HT-29 (cell line): ENCODE measurements at places on chromosomes 6 and 20.

DNA sequence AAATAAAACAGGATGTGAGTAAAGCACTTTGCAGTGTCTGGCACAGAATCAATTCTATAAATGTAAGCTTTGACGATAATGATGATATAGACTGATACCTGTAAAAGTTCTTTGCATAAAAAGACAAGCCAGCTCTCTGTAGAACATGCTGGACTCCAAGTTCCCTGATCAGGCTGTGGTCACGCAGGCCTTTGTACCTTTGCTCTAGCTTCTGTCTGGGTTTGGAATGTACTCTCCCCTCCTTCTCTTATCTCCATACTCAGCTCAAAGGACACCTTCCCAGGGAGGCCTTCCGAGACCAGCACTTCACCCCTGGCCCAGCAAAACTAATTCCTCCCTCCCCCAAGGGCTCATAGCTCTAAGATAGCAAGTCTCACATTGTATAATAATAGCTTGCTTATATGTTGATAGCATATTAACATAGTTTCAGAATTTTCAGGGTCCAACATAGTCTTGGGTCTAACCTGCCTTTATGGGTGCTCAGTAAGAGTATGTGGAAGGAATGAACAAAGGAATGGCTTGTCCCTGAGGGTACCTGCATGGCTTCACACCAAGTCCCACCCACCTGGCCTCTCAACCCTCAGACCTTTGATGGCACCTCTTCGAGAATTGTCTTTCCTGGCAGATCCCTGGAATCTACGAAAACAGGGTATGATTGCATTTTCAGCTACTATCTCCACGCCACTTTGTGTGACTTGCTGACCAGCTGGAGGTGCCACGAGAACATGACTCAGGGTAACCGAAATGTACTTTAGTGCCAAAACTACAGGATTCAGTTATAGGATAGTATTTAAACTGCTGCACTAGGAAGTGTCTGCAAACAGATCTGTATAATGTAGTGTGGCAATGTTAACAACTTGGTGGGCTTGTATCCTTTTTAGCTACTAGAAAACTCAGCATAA lies 41.7 kb upstream of the PIM1 start:
- peak; percentile 76 for DNase-seq

DNA sequence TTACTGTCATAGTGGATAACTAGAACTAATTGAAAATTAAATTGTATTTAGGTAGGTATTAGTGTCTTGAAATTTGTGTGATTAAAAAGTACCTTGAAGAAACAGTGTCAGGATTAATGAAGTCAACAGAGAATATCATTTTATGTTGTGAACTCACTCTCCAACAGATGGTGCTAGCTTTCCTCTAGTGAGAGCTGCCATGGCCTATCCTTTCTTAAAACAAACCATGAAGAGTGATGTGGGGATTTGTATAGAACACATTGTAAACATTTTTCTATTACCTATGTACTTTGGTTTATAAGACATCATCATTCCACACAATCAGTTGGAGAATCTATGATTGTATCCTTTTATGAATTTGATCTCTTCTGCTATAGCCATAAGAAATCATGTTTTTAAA lies 4.8 kb upstream of the SRSF12 start:
- DNase-seq = peak; percentile 65

DNA sequence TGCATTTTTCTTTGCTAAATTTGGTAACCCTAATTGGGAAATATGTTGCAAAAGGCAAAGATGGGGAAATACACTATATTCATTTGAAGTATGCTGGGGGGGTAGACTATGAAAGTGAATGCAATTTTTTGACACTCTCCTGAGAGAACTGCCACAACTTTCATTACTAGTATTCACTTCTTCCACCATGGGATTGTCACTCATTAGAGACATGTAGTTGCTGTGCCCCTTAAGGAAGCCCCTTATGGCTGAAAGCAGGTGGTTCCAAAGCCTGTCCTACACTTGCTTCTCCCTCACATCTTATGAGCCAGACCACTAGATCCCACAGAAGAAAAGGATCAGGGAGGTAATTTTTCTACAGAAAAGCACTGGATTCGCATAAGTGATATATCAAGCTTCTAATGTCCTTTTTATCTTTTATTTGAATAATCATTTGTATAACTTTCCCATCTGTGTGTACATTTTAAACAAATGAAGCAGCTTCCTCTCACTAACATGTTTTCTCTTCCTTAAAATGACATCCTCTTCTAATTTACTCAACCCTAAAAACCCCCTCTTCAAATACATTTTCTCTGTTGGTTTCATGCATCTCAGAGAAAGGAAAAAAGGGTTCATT lies 83.8 kb downstream of the GCLC start:
- DNase-seq = no peak

DNA sequence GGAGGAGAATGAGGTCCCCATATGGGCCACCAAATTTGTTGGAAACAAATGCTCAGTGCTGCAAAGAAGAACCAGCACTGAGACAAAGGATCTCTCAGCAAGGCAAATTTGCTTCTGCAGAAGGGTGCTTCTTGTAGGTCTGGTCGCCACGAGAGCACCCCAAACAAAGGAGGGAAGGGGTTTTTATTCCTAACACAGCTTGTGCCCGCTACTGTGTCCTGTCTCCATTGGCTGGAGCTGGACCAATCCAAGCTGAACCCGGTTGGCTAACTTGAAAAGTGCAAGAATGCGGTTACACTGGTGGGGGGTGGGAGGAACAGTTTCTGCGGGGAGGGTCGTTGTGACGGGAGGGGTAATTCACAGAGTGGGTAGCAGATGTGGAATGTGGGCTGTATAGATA lies 54.1 kb upstream of the TULP1 start:
- no peak for DNase-seq

DNA sequence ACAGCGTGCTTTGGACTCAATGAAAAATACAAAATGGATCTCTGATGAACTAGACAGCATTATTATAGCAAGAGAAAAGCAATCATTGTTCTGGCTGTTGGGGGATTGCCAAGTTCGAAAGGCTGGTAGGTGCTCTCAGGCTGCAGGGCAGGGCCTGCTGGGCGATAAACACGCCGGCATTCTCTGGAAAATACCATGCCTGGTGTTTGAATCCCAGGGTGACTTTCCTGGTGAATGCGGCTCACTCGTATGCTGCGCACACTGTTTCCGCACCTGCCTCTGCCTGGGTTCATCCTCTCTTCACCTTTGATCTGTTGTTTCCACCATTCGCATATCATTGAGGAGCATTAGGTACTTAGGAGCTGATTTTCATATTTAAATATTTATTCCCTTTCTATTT lies 37.4 kb downstream of the GCNT2 start:
- DNase-seq = no peak

GRCh38 chr6:110511401-110511800 lies 35.0 kb upstream of the SLC22A16 start:
- DNase-seq = no peak

GRCh38 chr20:12860619-12861247 lies 148.0 kb upstream of the SPTLC3 start:
- no peak for DNase-seq

GRCh38 chr6:32424589-32425300 lies 14.9 kb upstream of the HLA-DRA start:
- DNase-seq = no peak

DNA sequence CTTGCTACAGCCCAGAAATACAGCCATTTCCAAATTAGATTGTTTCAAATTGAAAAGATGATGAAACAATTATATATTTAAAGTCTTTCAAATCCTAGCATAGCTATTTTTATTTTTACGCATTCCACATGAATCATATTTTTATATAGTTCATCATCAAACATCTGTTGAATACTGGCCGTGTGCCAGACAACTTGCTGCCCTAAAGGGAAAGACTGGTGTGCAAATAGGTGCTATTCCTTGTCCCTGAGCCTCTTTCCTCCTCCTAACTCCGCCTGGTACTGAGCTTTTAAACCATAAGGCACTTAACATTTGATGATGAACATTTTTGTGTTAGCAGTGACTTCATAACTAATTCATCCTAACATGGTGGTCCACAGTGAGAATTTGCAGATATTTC lies 18.7 kb upstream of the PLCG1 start:
- no peak for DNase-seq

GRCh38 chr6:127554435-127555006 lies 22.5 kb upstream of the C6orf58 start:
- peak; percentile 61 for DNase-seq

GRCh38 chr6:159984268-159984786 lies 15.4 kb downstream of the IGF2R start:
- no peak for DNase-seq

- DNase-seq = peak; percentile 64
Measured at GRCh38 chr6:25279748-25280343, 672 bp downstream of the CARMIL1 start.

DNA sequence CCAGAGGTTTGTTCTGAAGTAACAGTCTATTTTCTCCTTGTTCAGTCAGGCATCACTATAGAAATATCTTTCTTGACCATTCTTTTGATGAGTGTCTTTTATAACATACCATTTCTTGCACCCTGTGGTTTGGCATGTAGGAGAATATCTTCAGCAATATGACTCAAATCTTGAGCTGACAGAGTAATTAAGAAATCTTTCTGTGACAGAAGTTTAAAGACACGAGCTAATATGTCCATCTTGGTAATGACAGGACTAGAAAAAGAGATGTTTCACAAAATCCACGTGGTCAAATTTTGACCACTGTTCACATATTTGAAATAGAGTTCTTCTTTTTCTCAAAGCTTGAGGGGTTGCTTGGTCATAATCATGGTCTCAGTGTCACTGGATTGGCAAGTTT lies 149.9 kb downstream of the MYB start:
- no peak for DNase-seq

- no peak for DNase-seq
Measured at GRCh38 chr6:15507221-15507620, 155.6 kb downstream of the DTNBP1 start.

GRCh38 chr20:50561379-50562078 lies 51.3 kb downstream of the PTPN1 start:
- peak; percentile 86 for DNase-seq

- DNase-seq = no peak
Measured at GRCh38 chr20:51573576-51574243, 31.2 kb upstream of the NFATC2 start.

DNA sequence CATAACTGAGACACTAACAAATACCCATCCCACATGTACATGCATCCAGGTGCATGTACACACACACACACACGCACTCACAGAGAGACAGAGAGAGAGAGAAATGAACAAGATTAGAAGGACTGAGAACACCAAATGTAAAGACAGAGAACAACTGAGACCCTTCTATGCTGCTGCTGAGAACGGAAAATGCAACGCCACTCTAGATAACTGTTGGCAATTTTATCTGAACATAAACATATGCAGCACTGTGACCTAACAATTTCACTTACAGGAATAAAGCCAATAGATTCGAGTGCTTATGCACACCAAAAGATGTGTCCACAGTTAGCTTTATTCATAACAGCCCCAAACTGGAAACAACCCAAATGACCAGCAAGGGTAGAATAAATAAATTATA lies 103.8 kb upstream of the LY86 start:
- DNase-seq = no peak

DNA sequence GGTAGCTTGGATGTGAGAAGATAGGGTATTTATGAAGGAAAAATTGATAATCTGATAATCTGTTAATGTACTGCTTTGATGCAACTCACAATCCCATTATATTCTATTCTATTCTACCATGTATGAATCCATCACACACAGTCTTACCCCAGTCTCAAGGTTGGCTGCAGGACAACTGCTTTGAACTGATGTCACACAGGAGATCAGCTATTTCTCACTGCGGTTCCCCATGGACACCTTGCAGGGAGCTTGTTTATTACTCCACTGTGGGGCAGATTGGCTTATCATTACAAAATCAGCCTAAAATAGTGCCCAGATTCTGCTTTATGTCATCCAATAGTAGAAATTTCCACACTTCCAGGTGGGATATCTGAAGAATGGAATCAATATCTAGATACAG lies 61.0 kb upstream of the HS3ST5 start:
- DNase-seq = no peak

- no peak for DNase-seq
Measured at GRCh38 chr6:56073315-56073714, 174.1 kb downstream of the COL21A1 start.

DNA sequence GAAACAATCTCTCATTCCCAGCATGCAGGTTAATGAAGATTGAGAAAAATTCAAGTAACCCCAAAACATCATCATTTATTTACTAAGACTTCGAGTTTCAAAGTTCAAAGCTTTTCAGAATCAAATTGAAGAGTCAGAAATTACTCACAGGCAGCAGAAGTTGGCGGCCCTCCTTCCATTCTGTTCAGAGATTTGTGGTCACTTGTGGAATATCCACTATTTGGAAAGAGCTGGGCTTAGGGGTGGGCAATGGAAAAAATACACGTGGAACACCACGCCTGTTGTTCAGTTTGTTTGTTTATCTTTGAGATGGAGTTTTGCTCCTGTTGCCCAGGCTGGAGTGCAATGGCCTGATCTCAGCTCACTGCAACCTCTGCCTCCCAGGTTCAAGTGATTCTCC lies 108.6 kb upstream of the NAA20 start:
- DNase-seq = no peak

GRCh38 chr6:21902628-21903169 lies 309.1 kb downstream of the SOX4 start:
- no peak for DNase-seq

DNA sequence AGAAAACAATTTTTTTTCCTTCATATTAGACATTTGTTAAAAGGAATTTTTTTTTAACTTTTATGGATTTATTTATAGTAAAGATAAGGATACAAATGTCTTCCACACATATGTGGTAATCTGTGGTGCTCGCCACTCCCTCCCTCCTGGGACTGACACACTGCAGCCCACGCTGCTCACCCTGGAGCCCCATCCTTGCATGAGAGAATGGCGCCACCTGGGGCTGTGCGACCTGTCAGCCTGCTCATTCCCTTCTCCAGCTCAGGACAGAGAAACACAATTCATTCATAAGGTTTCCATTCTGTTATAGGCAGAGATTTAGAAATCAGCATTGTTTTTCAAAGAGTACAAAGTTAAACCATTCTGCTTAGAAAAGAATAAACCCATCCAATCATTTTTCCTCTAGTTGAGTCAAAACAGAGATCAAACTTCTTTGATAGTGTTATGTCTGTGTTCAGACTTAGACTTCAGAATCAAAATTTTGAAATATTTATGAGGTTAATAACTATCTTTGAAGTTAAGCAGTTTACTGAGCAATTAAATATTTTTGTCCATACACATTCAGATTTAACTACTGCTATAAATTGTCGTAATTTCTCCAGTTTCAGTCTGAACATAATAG lies 42.8 kb upstream of the DYNLRB1 start:
- DNase-seq = peak; percentile 85

GRCh38 chr20:5195655-5196054 lies 68.8 kb downstream of the CDS2 start:
- DNase-seq = no peak

DNA sequence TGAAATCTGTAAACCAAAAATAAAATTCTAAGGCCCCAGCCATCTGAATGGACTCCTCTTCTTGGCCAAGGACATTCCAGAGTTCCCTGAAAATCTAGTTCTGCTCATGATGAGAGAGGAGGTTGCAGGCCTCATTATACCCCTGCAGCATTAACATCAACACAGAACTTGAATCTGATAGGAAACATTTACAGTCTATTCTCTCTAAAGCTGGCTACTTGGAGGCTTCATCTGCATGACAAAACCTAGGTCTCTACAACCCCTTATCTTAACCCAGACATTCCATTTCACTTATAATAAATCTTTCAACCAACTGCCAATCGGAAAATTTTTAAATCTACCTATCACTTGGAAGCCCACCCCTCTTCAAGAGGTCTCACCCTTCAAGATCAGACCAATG lies 15.7 kb downstream of the RTN4IP1 start:
- no peak for DNase-seq

GRCh38 chr20:25476106-25477013 lies 68.9 kb downstream of the GINS1 start:
- DNase-seq = no peak
